Fibroblast of skin of left quadriceps (primary cell): ENCODE measurements at places on chromosomes 6 and 20.

DNA sequence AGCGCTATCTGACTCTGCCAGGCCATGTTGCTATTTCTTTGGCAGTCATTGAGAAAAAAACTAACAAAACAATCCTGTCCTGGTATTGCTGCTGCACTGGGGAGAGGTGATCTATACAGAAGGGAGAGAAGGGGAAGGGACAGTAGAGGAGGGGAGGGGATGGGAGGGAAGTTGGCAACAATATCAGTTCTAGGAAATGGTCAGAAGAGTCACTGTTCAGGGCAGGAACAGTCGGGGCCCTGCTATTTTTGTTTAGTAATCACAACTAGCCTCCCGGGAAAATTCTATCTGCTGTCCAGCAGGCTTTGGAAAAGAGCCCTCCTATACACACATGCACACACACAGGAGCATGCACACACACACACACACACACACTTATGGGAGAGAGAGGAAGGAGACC is 142.3 kb upstream of the CARMIL1 start:
- DNase-seq = no peak

GRCh38 chr6:145814501-145815308 is at the start of gene FBXO30:
TSS of gene FBXO30 (minus strand) at chr6:145814795. CDS start at chr6:145806405, 8,390 bp downstream.
- DNase-seq = peak; percentile 78

- DNase-seq = no peak
Measured at GRCh38 chr6:14478381-14479225, 361.0 kb downstream of the CD83 start.

DNA sequence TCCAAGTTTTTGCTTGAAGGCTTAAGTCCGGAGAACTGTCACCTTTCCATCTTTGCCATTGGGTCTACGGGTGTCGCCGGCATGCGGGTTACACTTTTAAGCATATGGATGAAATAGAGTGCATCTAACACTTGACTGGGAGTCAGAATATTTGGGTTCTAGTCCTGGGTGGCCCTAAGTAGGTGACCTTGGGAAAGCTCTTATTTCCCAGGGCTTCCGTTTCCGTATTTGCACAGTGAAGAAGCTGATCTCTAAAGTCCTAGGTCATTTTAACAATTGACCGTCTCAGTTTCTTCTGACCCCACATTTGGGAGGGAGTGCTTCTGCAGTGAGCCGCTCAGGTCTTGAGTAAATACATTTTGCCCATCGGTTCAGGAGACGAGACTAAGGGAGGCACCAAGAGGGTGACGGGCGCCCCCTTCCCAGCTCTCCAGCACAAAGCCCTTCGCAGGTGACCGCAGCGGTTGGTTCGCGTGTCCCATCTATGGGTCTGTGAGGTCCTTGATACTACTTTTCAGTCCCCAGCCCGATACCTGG is 651 bp upstream of the BLTP3A start:
- DNase-seq = no peak

DNA sequence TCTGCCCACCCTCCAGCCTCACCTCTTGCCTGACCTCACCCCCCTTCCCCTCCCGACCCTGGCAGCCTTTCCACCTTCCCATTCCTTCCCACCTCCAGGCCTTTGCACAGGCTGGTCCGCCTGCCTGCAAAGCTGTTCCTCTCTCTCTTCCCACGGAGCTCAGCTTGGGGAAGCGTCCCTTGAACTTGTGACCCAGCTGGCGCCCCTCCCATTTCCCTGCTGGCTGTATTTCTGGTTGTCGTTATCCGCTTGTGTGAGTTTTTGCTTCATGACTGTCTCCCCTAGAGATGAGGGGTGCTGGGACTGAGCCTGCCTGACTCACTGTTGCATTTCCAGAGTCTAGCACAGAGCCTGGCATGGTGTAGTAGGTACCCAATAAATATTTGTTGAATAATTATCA is 32.5 kb downstream of the VSTM2L start:
- no peak for DNase-seq

GRCh38 chr6:166586424-166587156 is at the start of gene RAMACL:
TSS of gene RAMACL (minus strand) at chr6:166586678. CDS start at chr6:166586477, 201 bp downstream.
- DNase-seq = no peak

- no peak for DNase-seq
Measured at GRCh38 chr6:15675536-15676220, 12.8 kb upstream of the DTNBP1 start.

DNA sequence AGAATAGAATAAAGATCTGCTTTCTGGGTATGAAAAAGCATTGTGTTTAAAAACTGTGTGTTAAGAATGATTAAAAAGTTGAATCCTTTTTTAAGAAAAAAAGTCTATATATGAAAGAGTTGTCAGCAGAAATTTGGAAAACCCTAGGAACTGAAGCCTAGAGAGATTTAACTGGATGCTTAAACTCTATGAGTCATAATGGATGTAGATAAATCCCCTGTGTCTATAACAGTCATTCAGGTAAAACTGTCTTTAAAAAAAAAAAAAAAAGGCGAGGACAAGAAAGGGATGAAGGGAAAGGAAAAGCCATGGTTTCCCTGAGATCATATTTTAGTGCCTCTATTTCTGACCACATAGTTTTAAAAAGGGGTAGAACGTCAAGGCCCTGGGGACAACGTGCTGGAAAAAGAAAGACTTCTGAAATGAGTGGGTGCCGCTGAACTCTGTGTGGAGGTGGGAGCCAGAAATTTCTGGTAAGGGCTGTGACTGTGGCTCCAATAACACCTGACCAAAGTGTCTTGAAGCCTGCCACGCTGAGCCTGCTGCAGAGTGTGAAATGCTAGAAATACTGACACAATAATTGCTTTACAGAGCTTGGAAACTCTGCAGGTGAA is 302.6 kb upstream of the ARID1B start:
- no peak for DNase-seq

DNA sequence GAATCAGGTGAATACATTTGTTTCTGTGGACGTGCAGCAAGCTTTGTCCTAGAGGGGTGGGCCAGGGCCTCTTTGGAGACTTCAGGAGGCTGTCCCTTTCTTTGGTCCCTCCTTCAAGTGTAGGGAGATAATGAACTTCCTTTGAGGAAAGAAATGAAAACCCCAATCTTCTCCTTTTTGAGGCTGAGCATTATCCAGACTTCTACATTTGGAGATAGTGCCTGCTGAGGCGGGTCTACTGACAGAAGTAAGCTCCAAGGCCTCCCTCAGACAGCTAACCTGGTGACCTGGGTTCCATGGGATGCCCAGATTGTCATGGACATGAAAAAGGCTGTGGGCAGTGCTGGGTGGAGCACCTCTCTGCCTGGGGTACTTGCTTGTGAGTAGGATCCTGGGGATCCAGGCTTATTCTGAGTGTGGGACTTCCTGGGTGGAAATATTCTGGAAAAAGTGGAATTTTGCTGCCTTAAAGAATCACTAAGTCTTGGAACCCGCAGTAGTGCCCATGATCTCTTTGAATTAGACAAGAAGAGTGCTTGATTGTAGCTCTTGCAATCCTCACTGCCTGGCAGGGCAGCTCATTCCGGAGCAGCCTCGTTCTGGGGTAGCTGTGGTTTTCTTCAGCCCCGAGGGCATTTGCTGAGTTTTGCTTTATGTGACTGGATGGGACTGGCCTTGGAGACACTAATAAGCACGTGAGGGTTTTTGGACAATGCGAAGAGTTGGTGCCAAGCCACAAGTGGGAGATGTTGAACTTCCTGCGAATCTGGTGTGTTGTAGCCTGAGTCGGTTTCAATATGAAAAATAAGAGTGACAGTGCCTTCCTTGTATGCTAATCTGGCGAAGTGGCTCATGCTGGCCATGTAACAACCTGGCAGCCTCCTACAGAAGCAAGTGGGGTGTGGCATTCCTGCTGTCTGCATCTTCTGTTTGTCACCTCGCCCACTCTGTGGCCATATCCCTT is 28.1 kb downstream of the SNRNP48 start:
- DNase-seq = no peak

GRCh38 chr6:154223296-154223695 is 133.3 kb downstream of the IPCEF1 start:
- no peak for DNase-seq

GRCh38 chr20:16052456-16052855 is 520.8 kb downstream of the KIF16B start:
- DNase-seq = no peak

DNA sequence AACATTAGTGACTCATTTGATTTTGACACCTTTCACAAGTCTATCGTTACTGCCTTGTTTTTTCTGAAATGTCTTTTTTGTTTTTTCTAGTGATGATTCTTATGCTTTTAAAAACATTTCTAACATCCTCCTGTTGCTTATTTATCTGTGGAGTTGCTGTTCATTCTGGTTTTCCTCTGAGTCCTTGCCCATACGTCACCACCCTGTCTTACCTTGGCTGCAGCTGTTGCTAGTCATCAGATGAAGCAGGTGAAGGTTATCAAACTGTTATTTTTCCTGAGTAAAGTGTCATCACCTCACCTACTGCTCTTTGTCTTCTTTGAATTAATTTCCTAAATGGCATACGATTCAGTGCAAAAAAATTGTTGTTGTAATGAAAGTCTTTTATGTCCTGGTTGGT is 376.6 kb downstream of the GRIK2 start:
- no peak for DNase-seq

DNA sequence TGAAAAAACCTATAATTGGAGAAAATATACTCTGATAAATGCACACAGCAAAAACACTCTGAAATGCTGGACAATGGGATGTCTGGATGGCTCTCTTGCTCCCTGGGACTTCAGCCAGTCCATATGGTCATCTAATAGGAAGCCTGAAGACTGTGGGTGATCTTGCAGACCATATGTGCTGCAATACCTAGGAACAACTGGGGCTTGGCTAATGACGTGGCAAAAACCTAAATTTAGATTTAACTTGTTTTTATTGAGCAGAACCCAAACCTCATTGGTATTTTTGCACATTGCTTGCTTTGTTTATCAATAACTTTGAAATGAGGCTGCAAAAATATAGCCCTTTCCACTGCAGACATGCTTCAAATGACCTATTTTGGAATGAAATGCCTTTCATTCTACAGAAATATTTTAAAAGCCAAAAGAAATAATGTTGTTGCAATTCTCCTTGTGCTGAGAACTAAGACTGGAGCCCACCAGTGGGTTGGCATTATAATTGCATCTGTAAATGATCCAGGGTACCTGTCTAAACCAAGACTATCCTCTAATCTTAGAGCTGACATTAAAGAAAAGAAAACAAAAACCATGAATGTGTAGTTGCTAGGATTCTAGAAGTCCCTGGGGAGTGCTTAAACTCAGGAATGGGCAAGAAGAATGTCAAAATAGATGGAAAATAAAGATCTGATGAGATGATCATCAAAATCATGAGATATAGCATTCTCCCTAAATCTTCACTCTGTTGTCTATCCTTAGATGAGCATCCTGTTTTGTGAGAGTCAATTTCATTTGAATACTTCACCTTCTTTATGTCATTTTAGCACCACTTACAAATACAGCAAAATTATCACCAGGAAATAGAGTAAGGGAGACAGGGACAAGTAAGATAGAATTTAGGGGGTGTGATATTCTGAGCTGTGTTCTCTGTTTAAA is 152.1 kb upstream of the RIMS1 start:
- DNase-seq = peak; percentile 4

DNA sequence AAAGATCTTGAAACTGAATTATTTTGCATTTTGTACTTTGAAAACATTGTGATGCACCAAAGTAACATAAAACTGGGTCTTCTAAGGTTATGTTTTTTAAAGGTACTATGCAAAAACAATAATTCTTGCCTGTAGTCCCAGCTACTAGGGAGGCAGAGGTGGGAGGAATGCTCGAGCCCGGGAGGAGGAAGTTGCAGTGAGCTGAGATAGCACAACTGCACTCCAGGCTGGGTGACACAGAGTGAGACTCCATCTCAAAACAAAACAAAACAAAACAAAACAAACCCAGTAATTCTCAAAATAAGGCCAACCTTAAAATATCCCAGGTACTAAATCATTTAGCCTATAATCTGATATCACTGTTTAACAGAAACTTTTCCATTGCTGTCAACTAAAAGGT is 269.6 kb downstream of the KHDC1L start:
- DNase-seq = no peak

- no peak for DNase-seq
Measured at GRCh38 chr6:30845183-30845582, 39.1 kb upstream of the DDR1 start.

DNA sequence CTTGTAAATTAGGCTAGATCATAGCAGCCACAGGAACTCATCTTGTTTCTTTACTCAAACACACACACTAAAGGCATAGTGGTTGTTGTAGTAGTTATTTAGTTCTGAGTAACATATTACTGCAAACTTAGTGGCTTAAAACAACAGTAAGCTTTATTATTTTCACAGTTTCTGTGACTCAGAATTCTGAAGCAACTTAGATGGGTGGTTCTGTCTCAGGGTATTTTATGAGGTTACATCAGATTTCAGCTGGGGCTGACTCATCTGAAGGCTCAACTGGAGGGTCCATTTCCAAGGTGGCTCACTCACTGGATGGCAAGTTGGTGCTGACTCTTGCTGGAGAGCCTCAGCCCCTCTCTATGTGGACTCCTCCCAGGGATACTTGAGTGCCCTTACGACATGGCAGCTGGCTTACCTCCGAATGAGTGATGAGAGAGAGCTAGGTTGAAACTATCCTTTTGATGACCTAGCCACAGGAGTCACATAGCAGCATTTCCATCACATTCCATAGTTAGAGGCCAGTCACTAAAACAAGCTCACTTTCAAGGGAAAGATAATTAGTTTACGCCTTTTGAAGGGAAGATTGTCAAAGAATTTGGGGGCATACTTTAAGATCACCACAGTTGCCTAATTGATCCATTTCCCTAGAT is 136.5 kb upstream of the PRND start:
- no peak for DNase-seq
